ENCODE measurements at places on chromosomes 16 and 17. TPM values are rescaled to one million over a fixed set of nuclear protein-coding genes. Genes with fewer than 3 reads are reported as not detected.

CMTM2 gene
- not detected for total RNA-seq

KRTAP1-5 gene
- total RNA-seq: not detected

TVP23A gene
- total RNA-seq: not detected

DNA sequence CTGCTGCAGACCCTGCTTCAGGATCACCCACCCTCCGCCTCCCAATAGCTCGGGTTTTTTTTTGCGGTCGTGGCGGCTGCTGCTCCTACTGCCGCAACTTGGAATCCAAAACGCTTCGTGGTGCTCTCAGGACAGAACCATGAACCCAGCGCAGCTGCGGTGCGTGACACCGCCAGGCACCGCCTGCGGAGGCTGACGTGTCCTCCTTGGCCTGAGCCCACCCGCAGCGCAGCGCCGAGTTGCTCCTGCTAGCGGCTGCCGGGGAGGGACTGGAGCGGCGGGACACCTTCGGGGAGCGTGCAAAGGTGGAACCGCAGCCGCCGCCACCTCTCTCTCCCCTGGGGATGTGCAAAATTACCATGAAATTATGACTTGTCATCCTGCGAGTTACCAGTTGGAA is 1893.0 kb downstream of the TP53TG3F start:
- no peak for DNase-seq

- DNase-seq: no peak
Observed at GRCh38 chr17:57920916-57921703, 34.1 kb downstream of the CUEDC1 start.

DNA sequence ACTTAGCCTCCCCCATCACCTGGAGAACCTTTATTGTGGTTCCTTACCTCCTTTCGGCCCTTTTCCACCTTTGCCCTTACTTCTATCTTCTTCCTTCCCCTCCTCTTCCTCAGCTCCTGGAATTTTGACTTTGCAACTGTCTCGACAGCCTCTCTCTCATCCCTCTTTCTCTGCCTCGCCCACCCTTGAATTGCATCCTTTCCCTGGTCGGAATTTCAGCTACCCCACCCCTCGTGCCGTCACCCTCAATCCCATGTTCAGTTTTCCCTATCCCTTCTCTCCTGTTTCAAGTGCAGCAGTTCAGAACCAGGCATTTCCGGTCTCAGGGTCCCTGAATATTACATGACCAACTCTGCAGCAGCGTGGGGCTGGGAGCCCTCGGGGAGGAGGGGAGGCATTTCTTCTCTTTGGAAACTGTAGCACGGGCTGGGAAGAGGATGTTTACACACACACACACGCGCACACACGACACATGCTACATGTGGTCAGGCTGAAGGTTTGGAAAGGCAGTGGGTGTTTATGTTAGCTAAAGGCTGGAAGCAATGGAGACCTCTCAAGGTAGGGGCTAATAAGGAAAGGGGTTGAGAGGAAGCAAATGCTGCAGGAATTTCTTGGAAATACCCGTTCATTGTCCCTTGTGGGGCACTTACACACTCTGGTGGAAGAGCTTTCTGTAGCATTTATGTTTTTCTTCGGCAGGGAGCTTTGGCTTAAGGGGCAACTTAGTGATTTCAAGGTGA is 971 bp downstream of the MINK1 start:
- DNase-seq: peak; percentile 41

GRCh38 chr16:28554634-28555423 is 1.1 kb downstream of the SGF29 start:
- no peak for DNase-seq

DNA sequence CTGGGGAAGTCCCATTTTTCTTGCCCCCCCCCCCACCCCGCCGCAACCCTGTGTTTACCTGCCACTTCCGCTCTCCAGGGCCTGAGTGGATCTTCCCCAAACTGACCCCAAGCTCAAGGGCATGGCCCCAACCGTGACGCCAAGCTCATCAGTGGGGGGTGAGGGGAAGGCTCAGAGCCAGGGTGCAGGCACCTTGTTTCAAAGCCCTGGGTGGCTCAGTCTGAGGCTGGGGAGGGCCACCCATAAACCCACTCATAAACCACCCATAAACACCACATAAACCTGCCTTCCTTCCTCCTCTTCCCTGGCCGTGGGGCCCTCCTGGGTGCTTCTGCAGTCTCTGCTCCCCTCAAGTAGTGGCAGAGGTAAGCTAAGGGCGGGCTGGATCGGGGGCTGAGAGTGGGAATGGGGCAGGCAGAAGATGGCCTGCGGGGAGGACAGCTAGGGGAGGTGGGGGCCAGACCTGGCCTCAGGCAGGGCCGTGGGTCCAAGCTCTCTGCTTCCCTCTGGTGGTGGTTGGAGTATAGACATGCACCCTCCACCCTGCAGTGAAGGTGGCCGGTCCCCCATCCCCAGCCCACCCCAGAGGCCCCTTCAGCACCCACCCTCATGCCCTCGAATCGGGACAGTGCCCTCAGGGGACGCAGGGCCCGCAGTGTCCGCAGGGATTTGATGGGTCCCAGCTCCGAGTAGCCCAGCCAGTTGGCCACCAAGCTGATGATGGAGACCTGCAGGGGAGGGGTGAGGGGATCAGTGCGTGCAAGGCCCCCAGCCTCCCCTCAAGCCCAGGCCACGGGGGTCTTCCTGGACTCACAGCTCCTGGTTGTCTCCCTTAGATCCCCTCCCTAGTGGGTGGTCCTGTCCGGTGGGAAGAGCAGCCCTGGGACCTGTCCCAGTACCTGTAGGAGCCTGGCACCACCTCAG is 14.6 kb upstream of the CD79B start:
- no peak for DNase-seq

GRCh38 chr17:16491131-16491702 is 776 bp downstream of the LRRC75A start:
- DNase-seq: no peak

DNA sequence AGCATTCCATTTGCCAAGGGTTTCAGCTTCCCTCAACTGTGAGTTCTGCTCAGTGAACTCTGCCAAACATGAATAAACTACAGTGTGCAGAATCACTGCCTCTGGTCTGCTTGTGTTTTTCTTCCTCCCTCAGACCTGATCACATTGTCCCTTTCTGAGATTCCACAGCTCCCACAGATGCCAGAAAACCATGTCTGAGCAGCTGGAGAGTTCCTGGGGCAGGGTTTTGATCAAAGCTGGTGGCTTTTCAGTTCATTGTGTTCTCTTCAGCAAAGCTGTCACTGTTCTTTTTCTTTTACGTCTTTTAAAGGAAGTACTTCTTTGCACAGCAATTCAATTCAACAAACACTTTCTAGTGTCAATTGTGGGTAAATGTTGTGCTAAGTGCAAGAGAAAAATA is 555.8 kb downstream of the RBFOX1 start:
- no peak for DNase-seq
